ENCODE measurements at places on chromosomes 5 and 9.

DNA sequence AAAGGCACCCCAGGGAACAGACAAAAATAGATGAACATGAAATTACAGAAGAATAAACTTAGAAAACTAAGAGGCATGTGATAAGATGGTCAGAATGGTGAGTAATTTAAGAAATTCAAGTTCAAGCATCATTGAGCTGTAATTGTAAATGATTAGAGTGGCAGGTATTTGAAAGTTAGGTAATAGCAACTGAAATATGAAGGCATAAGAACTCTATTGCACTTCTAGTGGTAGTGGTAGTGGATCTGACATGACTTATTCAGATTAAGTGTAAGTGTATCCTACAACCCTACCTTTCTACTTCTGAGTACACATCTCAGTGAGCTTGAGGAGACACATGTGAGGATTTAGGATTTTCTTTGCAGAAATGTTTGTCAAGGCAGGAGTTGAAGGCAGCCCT lies 192.9 kb upstream of the RIOK2 start:
- no peak for ATAC-seq

DNA sequence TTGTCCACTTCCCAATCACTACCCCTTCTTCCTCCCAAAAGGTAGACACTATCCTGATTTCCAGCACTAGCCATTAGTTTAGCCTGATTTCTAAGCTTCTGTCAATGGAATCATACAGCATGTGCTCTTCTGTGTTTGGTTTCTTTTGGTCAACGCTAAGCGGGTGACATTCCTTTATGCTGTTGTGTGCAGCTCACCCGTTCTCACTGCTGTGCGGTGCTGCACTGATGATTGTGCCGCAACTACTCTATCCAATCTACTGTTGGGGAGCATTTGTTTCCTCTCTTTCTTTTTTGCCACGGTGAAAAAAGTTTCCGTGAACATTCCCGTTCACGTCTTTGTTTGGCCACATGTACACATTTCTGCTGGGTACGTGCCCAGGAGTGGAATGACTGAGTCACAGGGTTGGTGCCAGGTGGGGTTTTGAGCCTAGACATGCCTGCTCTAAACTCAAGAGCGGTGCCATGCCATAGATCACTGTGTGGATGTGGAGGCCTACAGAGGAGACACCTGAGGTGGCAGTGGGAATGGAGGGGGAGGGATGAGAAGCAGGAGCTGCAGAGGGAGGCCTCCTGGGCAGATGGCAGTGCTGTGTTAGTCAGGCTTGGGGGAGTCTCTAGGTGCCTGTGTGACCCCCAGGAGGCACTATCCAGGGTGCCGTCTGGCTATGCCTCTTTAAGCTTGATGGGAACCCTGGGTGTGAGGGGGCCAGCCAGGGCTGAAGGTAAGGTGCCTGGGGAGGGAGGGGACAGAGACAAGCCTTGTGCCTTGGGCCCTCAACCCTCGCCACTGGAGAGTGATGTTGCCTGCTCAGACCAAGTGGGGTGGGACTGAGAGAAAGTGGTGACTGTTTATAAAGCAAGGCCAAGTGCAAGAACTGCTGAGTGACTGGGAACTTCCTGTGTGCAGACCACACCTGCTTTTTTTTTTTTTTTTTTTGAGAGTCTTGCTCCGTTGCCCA lies 11.4 kb upstream of the ANKRD33B start:
- ATAC-seq: peak; percentile 41

DNA sequence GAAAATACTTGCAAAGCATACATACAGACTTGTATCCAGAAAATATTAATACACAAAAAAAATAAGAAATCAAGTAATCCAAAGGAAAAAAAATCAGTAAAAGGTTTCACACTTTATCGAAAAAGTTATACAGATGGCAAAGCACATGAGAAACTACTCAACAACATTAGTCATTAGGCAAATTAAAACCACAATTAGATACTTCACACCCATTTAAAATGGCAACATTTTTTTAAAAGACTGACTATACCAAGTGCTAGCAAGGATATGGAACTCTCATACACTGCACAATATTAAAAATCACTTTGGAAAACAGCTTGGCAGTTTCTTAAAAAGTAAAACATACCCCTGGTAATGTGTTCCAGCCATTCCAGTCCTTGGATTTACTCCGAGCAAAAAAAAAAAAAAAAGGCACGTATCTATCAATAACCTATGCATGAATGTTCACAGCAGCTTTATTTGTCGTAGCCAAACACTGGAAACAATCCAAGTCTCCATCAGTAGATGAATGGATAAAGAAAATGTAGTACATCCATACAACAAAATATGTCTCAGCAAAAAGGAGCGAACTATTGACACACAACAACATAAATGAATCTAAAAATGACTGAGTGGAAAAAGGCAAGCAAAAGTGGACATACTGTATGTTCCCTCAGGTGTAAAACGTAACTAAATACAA lies 66.0 kb downstream of the GNAQ start:
- peak; percentile 53 for ATAC-seq

GRCh38 chr5:120405286-120405864 lies 58.7 kb upstream of the PRR16 start:
- ATAC-seq: no peak

GRCh38 chr9:19201899-19202891 lies 28.3 kb upstream of the DENND4C start:
- no peak for ATAC-seq
